ENCODE measurements at places on chromosomes 4 and X.

GRCh38 chr4:1610791-1611500 is 73.2 kb downstream of the FAM53A start:
- no peak for DNase-seq

DNA sequence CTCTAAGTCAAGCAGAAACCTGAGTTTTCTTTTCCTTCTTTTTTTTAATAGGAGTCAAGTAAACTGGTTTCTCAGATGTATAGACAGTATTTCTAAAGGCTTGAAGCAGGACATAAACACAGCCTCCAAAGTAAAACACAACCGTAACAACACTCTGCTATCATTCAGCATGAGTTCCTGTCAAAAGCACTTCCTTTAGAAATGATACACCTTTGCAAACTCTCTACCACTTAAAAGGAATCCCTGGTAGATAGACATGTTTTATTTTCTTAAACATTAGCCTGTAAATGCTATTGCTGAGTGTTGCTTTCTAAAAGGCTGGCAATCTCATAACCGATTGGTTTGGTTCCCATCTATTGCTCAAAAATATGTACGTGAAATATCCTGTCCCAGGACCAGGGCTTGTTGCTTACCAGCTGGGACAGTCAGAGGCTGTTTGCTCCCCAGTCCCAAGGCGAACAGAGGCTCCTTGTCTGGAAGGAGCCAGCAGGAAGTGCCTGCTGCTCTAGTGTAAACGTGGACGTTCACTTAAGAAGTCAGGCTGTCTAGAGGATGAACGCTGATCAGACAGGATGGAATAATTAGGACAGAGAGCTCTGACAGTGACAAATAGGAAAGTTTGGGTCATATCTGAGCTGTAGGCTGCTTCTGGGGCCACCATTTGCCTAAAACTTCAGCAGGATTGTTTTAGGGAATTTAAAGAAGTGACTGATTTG is 173.9 kb upstream of the KLF3 start:
- no peak for DNase-seq

GRCh38 chrX:109393859-109394258 is 88.0 kb downstream of the GUCY2F start:
- no peak for DNase-seq

GRCh38 chr4:113643505-113643904 is 118.0 kb downstream of the CAMK2D start:
- DNase-seq: no peak

DNA sequence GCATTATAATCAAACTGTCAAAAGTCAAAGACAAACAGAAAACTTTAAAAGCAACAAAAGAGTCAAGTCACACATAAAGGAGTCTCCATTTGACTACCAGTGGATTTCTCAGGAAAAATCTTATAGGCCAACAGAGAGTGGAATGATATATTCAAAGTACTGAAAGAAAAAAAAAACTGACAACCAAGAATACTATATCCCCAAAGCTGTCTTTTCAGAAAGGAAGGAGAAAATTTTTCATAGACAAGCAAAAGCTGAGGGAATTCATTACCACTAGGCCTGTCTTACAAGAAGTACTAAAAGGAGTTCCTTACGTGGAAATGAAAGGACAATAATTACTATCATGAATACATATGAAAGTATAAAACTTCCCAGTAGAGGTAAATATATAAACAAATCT is 39.0 kb downstream of the SLC10A7 start:
- DNase-seq: no peak

DNA sequence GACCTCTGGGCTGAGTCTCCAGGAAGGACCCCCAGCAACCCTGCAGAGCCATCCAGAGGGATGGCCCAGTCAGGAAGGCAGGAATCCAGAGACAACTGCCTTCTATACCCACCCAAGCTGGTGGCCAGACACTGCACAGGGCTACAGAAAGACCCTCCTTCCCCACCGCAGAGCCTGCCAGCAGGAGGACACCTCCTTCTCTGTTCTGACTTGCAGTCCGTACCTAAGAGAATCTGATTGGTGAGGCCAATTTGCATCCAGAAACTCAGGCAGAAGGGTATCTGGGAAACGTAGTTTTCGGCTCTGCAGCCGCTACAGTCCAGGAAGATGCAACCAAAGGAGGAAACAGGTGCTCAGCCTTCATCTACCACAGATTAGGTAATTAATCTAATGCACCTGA is 155.4 kb upstream of the FRG1 start:
- DNase-seq: no peak

DNA sequence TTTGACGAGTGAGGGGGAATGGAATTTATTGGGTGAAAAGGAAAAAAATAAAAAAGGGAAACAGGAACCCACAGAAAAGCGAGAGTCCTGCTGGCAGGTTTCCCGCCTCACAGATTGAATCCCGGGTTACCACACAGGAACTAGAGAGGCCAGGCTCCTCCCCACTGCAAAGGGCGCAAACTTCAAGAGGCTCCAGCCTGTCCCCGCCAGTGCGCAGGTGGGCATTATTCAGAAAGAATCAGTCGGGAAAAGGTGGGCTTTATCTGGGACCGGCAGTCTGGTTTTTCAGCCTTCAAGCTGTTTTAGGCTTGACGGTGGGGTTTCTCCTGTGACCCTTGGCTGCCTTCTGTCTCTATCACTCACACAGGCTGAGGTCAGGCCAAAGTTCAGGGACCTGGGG is 1496.8 kb downstream of the RPA4 start:
- no peak for DNase-seq

DNA sequence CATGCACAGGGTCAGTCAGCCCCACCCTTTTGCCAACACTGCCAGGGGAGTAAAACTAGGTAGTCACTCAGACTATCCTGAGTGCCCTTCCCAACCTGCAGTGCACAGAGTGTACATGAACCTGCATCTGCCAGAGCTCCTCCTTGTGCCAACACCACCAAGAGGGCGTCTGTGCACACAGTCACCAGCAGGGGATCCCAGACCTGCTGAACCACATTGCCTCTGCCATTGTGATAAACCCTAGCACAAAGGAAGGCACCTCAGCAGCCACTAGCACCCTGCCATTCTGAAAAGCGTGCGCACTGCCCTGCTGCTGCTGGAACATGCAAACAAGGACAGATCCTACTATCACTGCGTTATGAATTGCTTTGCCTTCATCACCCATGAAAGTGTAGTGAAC is 247.8 kb upstream of the POU3F4 start:
- DNase-seq: no peak

DNA sequence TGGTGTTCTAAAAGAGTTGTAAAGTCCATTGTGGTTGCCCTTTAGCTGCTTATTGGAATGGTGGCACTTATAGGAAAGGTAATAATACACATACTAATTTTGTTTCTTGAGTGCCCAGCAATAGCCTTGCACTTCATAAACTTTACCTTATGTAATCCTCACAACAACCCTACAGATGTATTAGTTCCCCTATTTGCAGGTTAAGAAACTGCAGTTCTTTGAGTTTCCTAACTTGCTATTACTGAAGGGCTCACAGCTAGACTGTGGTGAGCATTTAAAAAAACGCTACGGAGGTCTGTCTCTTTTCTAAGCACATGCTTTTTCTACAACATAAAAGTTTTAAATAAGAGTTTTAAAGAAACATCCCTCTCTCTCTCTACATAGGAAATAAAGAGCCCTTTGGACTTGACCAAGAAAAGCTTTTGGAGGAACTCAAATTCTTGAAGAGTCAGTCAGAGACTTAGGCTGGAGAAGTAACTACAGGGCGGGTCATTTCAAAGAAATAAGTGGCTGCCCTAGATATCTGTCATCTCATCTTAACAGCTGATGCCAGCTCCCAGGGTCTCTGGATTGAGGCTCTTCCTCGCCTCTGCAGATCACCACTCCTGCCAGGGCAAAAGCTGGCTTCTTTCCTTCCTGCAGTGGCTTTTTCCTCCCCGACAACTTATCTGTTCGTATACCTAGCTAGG is 42.0 kb upstream of the FBXW7 start:
- DNase-seq: no peak

DNA sequence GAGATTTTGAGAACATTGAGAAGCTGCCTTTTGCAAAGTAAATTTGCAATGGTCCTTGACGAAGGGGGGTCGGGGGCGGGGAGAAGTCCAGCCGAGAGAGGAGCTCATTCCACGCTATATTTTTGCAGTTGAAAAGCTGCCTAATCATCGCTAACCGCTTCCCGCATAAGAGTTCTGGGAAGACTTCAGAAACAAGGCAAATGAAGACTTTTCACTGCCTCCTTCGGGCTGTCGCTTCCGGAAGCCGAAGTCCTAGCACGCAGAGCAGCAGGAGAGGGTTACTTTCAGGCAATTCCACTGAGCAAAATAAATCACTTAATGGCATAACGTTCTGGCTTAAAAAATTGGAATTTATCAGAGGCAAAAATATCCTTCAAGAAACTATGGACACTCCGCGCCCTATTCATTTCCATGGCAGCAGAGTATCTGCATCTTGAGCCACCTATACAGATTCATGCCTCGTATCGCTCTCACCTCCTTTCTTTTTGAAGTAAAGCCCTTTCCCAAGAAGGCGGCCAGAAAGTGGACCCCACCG is 2.6 kb upstream of the LRAT start:
- DNase-seq: no peak

DNA sequence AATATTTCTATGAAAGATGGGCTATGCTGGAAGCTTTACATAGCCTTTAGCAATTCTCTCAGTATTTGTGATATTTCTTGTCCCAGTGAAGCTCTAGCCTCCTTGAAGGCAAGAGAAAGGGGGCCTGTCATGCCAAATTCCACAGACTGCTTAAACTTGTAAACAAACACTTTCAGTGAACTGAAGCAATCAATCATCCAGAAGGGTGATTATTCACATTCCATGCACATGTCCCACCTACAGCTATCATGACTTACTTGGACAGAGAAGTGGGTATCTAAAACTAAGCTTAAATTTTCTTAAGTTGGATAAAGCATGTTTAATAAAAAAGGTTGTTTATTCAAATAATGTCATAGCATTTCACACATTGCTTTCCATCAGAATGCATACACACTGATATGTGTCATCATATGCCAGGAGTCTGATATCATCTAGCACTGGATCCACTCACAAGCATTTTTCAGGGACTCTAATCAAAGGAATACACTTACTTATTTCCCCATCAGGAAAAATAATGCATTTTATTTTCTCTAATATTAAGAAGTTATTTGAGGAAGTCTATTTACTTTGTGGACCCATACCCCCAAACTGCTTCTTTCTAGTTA is 1.2 kb upstream of the FSTL5 start:
- DNase-seq: no peak

DNA sequence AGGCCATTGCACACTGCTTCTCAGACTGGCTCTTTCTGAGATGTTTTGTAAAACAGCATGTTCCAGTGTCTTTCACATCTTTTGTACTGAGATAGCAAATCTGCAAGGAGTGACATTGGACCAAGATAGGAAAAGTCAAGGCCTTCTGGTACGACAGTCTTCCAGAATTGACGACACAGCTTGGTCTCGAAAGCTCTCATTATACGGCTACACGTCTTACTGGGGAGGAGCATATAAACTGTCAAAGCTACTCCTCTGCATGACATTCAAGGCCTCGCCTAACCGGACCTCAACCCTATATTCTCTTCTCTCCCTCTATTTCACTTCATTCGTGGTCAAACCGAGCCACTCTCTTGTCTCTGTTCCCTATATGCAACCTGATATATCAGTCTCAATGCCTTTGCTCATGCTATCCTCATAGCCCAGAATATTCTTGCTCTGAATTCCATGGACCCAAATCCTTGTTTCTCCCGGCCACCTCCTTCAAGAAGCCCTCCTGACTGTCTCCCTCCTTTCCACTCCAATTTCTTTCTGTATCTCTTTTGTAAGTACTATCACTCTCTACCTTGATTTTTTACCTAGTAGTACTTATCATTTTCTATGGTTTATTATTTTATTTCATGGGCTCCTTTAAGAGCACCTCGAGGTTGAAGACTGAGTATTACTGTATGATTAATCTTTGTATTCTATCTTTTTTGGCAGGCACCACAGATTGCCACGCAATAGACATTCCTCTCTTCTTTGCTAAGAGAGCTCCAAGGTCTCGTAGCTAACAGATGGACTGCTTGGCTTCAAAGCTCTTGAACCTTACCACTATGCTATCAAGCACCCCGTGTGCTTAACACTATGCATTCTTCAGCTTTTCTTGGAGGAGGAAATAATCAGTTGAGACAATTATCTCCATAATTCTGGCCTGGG is 35.1 kb downstream of the RBM47 start:
- no peak for DNase-seq

All from activated CD8-positive, alpha-beta memory T cell treated with anti-CD3 and anti-CD28 coated beads for 1 hour (primary cell).